ENCODE measurements at places on chromosomes 11 and 22.

GRCh38 chr22:43147821-43148220 is 3.5 kb upstream of the TSPO start:
- DNase-seq = no peak

- peak; percentile 39 for DNase-seq
These were observed 90.0 kb downstream of the MICAL2 start for GRCh38 chr11:12200279-12200990.

DNA sequence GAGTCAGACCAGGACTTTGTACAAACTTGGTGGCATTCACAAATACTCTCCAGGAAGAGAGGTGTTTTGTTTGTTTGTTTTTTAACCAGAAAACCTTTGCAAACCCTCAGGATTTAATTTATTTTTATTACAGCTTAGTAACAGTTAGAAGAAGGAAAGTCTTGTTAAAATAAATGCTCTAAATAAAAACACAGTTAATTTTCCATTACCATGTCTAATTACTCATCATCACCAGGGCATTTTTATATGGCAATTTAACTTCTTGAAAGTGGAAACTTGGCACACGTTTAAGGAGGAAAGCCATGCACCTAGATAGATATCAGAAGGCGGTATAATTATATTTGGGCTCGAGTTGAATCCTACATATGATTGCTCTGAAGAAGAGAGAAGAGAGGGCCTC is 7.4 kb downstream of the BARX2 start:
- no peak for DNase-seq

DNA sequence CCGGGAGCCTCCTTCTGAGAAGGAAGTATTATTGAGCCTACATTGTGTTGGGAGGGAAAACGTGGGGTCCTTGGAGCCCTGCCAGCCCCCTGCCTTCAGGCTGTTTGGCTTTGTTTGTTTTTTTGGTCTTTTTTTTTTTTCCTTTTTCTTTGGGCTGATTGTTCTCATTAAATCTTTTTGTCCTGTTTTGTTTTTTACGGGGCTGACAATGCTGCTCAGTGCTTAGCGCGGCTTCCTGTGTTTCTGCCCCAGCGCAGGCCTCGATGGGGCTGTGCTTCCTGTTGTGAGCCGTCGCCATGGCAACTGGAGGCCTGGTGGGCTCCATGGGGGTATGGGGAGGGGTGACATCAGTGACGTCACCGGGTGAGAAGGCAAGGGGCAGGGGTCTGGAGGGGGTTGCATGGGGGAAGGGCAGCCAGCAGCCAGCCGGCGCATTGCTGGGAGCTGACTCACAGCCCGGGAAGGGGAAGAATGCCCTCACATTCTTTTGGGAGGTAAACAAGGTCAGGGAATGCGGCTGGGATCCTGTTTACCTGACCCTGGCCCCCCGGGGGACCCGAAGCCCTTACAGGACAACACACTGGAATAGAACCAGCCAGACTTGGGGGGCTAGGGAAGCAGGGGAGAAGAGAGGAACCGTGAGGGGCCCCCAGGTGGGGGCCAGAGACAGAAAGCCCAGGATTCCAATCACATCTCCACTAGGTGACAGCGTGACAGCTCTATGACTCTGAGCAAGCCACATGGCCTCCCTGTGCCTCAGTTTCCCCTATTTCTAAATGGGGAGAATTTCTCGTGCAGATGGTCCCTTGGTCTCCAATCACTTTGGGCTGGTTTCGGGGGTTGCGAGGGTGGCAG is 22.2 kb upstream of the CBX7 start:
- peak; percentile 87 for DNase-seq

DNA sequence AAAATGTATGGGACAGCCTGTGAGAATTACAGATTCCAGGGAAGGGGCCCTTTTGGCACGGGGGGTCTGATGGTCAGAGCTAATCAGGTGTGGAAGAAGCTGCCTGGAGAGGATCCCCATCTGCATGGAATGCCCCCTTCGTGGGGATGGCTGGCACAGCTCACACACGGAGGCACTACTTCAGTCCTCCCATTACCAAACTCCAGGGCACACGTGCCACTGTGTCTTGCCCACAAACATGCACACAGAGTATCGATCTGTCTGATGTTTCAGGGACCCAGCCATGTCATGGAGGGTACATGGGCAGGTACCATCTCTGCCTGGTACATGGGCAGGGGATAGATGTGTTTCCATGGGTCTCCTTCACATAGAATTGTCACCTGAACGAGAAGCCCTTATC is 14.7 kb downstream of the KCNQ1OT1 start:
- DNase-seq = no peak

- no peak for DNase-seq
These were observed 28.7 kb upstream of the IL17RA start for GRCh38 chr22:17056058-17056457.

Data from AG08396 (cell line).